ENCODE measurements at places on chromosomes 7 and 10.

DNA sequence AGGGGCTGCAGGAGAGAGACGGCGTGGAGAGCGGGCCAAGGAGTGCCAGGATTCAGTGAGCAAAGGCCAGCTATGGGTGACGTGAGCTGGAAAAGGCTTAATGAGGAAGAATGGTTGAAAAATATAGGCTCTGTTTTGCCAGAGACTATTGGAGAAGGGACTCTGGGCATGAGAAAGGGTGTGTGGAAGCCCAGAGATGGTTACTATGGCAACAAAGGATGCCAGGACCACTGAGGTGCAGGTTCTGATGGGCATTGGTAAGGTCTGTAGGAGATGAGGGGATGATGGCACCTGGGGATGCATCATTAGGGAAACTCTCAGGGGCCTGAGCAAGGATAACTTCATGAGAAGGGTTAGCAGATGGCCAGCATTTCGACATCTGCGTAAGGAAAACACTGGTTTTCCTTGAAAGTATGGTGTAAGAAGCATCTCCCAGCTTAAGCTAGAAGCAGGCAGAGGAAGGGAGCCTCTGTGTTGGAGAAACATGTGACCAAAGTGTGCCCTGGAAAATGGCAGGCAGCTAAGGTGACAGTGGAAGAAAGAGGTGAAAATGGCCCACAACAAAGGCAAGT is 21.6 kb upstream of the FAM180A start:
- no peak for DNase-seq

DNA sequence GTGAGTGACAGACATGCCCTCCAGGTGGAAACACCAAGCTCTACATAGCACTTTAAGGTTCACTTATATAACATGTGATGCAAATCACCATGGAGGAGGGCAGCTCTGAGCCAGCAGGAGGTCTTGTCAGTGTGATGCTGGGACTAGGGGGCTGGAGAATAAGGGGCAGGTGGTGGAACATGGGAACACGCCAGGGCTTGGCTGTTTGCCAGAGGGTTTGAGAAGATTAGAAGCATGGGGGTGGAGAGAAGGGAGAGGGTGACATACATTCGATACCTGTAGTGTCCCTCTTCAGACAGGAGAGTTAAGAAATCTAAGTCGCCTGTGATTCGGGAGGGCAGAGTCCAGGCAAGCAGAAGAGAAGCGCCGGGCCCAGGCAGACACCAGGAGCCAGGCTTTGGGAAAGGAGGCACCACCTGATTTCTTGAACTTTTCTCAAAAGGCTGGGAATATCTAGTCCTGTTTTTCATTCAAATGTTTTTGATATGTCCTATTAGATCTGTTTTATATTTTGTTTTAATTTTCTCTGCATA is 16.9 kb upstream of the LAMB4 start:
- DNase-seq: no peak

GRCh38 chr7:84161398-84161797 is 33.2 kb downstream of the SEMA3A start:
- DNase-seq: no peak

- no peak for DNase-seq
Measured at GRCh38 chr10:71522442-71523144, 125.9 kb downstream of the CDH23 start.

- DNase-seq: no peak
Measured at GRCh38 chr7:34727464-34727995, 69.5 kb downstream of the NPSR1 start.

DNA sequence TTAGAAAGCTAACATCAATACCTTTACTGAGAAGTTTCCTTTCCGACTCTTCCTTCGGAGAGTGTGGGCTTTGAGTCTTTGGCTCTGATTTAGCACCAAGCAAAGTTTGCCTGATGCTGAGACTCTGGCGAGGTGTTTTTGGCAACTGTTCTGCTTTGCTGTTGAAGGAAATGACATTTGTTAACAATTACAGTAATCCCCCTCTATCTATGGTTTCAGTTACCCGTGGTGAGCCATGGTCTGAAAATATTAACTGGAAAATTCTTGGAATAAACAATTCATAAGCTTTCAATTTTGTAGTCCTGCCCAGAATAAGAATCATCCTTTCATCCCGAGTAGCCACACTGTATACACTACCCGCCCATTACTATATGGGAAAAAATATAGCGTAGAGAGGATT is 126.3 kb downstream of the ARHGAP21 start:
- no peak for DNase-seq

DNA sequence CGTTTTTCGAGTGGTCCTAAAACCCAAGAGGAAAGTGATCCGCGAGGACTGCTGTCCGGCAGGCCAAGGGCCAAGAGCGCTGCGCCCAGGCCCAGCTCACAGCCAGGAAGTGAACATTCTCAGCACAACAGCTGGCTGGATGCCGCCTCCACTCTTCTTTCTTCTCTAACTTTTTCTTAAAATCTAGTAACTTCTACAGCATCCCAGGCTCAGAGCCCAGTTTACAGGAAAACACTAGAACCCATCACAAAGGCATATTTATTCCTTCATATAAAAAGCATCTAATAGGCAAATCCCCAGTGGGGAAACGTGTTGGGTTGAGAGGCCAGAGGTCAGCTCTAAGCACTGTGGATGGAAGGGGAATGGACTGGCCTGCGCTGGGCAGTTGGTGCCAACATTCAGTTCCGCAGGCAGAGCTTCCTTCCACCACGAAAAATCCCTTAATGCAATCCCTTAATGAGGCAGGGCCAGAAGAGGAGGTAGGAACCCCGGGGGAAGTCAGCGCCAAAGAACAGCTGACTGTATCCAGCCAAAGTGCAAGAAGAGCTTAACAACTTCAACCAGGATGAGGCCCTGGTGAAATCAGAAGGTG is 74.8 kb downstream of the ZRANB1 start:
- no peak for DNase-seq

DNA sequence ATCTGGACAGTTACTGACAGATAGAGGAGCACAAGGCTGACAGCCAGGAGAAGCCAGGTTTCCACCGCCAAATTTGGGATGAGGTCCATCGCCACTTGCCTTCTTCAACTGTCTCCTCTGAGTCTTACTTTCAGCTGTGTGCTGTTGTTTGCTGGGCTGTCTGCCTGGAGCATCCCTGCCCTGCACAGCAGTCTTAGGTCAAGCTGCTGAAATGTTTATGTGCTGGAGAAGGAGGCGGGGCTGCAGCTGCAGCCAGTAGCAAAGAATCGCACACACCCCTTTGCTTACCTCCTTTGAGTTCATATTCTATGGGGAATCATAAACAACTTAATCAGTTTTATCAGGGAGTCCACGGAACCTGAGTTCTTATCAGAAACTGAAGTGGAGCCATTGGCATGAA is 20.1 kb upstream of the CYP3A5 start:
- no peak for DNase-seq

- no peak for DNase-seq
Measured at GRCh38 chr7:159027056-159027788, 117.4 kb downstream of the VIPR2 start.

Data from left renal cortex interstitium (tissue), 4 donors.